IMR-90 (cell line): ENCODE measurements at places on chromosomes 1 and 21. TPM values are rescaled to one million over a fixed set of nuclear protein-coding genes. Genes with fewer than 3 reads are reported as not detected.

Gene CAPN9
- not detected in 2 replicates for total RNA-seq

DNA sequence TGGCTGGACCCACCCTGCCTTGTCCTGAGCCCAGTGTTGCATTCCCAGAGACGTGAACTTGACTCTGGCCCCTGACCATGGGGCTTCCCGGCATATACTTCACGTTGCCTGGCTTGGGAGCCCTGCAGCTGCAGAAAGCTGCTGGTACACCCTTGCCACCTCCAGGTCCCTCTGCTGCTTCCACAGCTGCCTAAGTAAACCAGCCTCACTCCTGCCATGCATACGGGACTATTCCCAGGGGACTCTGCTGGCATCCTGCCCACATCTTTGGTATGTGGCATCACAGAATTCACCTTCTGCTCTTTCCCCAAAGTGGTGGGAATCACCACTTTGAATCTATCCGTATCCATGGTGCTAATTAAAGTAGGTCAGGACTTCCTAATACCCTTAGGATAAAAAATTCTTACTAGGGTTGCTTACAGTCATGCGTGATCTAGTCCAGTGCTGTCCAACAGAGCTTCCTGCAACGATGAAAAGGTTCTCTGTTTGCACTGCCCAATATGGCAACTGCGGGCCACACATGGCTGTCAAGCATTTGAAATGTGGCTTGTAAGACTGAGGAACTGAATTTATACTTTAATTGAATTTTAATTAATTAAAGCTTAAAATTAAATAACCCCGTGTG, 203.0 kb downstream of the GRIK3 start:
- no peak for DNase-seq

DNA sequence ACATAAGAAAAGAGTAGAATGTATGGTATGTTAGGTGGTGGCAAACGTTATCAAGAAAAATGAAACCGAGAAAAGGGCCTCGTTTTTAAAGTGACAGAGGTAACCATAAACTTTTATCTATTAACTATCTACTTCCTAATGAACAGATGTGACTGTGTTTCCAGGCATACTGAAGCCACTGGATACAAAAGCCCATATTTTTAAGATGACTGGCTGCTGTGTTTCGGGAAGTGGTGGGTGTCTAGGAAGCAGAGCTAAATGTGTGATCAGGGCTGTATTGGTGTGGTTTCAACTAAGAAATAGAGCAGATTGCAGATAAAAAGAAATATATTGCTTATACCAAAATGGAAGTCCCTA, 71.8 kb downstream of the CHRM3 start:
- DNase-seq = no peak

Gene S100A12
- not detected in 2 replicates for total RNA-seq

- DNase-seq = no peak
Observed at GRCh38 chr1:181170194-181170593, 81.7 kb downstream of the IER5 start.

Gene IL24
- under 0.01 and 0.18 TPM in 2 replicates for total RNA-seq

Gene FCRL2
- total RNA-seq = not detected in 2 replicates

DNA sequence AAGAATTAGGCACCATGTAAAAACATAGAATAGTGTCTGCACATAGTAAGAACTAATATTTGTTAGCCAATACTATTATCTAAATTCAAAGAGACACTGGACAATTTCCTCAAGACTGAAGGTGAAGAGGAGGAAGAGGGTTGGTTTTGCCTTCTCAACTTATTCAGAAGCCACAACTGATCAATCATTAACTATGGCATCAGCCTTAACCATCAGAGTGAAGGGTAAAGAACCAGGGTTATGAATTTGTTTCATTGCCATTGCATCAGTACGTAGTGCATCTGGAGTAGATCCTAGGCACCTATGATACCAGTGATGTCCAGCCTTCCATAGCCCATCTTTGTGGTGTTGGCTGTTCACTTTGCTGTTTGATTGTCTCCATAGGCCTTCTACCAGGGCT, 421.7 kb upstream of the DEPDC1 start:
- no peak for DNase-seq

DNA sequence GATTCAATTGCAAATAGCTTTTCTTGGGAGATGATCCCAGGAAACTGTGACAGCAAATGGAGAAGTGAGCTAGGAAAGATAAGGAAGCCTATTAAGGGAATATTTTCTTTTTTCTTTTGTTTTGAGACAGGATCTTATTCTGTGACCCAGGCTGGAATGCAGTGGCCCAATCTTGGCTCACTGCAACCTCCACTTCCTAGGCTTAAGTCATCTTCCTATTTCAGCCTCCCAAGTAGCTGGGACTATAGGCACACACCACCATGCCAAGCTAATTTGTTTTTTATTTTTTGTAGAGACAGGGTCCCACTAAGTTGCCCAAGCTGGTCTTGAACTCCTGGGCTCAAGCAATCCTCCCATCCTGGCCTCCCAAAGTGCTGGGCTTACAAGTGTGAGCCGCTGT, 433.7 kb downstream of the RPS6KC1 start:
- DNase-seq = no peak

Gene EDN2
- not detected in 2 replicates for total RNA-seq

Gene LIN28A
- total RNA-seq = not detected in 2 replicates

GRCh38 chr21:37967036-37967435, 50.8 kb upstream of the KCNJ6 start:
- DNase-seq = no peak

Gene GNAT2
- total RNA-seq = 0.28 and 0.36 TPM in 2 replicates

DNA sequence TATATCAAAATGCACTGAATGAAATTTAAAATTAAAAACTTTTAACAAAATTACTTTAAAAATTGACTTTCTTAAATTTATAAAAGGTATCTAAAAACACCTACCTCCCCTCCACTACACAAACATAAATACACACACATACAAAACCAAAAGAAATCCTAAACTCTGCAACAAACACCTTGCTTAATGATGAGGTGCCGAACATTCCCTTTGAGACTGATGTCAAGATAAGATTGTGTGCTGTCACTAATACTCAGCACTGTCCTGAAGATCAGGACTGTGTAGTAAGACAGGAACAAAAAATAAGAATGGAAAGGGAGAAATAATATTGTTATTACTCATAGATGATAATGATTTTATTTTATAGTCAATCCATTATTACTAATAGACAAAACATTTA, 45.1 kb downstream of the CD53 start:
- DNase-seq = no peak

Gene BSND
- not detected in 2 replicates for total RNA-seq

Gene FAM72D
- 0.72 and 0.83 TPM in 2 replicates for total RNA-seq

Gene BARHL2
- not detected in 2 replicates for total RNA-seq
